Right renal cortex interstitium (tissue), 3 donors: ENCODE measurements at places on chromosomes 12 and 14. TPM values are rescaled to one million over a fixed set of nuclear protein-coding genes. Genes with fewer than 3 reads are reported as not detected.

- DNase-seq, result no peak
Observed at GRCh38 chr12:80512781-80513180, 68.7 kb downstream of the PTPRQ start.

DNA sequence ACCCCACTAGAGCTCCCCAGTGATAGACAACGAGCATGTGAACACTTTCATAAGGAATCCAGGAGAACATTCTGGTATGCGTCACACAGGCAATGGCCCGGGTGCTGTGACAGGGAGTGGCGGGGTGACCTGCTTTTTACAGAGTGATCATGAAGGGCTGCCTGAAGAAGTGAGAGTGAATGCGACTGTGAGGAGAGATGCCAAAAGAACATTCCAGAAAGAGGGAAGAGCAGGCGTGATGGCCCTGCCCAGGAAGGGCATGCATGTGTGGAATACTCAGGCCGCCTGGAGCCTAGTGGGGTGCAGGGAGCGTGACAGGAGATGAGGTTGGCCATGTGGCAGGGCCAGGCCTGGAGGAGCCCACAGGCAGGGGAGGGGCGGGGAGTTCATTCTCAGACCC lies 53.8 kb downstream of the FZD10 start:
- DNase-seq, result no peak

- no peak for DNase-seq
Observed at GRCh38 chr14:69694730-69695281, 72.1 kb upstream of the SRSF5 start.

- DNase-seq, result no peak
Observed at GRCh38 chr12:87338681-87339080, 690.5 kb downstream of the C12orf50 start.

GRCh38 chr12:10160617-10161385 lies 11.1 kb downstream of the OLR1 start:
- DNase-seq, result no peak

- DNase-seq, result no peak
Observed at GRCh38 chr12:77833329-77833728, 2.6 kb downstream of the NAV3 start.

GRCh38 chr14:59277659-59278058 lies 89.2 kb downstream of the DAAM1 start:
- DNase-seq, result no peak

DNA sequence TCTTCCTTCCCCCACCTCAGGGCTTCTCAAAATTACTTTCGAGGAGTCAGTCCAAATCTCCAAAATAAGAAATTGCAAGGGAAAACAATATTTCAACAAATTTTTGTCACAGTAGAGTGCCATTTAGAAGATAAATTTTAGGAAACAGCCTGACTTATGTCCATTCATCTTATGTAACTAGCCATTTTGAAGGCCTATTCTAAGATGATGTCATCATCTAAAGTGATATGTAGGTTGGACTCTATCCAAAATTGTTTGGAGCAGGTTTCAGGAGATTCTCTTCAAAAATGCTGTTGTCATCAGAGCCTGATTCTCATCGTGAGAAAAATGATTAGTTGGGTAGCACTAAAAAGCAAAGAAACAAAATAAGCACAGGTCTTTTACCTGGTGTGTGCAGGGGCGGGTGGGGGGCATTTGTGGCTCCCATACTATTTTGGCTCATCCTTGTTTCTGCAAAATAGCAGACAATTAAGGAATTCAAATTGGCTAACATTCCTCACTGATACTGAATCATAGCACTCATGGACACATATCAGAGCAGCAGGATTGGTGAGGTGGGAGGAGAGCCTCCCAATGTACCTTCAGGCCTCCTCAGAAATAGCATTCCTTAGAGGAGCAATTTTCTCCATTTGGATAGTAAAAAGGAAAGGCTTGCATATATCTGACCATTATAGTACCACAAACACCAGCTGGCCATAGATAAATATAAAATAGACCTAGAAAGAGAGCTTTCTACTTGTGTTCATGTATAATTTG lies 360.9 kb upstream of the NAV3 start:
- no peak for DNase-seq

DNA sequence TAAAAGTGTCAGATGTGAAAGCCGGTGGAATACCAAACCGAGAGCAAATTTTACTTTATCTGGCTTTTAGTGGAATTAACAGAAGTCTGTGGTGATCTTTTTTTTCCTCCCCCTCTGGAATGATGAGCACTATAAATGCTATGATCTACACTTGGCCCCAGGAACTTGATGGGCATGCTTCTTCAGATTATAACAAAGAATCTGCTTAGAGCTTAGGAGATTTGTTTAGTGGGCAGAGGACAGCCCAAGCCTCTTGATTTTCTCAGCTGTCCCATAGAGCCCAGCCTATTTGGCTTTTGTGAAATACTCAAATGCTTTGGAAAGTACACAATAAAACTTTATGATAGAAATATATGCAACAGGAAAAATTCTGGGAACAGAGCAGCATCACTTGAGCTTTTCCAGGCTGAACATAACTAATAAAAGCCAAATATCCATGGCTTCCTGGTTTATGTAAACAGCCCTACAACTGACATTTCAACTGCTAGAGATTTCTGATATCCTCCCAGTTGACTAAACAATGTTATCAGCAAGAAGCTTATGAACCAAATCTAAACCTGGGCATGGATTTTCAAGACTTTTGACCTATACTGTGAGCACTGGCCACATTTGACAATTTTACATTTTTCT lies 149.6 kb downstream of the PLXNC1 start:
- DNase-seq, result no peak

DNA sequence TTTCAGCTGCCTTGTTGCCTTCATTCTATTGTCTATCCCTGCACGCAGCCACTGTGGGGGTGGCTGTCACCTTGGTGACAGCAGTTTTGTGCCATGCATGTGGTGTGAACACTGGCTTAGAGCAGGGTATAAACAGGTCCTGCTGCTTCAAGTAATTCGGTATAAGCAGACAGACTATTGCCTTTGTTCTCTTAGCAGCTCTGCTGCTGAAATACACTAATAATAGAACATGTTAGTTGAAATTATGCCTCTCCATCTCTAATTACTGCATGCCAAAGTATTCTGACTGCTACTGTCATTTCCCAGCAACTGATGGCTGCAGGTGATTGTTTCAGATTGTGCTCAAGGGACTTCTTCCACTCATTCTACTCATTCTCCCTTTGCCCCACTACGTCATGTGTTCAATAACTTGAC lies 34.6 kb downstream of the PTPRO start:
- no peak for DNase-seq

DNA sequence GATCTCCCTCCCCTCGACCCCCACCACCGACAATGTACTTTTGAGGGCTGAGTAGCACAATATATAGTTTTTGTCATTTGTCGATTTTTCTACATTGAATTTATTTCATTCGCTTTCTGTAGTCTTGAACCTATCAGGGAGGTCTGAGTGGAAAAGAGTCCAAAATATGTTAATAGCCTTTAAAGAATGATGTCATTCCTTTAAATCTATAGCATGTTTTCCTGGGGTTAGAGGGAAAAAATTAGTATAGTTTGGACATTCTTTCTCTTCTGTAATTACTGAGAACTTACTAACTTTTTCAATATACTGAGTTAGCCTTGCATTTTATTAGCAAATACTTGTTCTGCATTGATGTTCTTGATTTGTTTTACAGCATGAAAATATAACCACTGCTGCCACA lies 55.9 kb downstream of the ARL1 start:
- DNase-seq, result no peak

- DNase-seq, result no peak
Observed at GRCh38 chr12:6551496-6552139, 4.2 kb downstream of the IFFO1 start.

DNA sequence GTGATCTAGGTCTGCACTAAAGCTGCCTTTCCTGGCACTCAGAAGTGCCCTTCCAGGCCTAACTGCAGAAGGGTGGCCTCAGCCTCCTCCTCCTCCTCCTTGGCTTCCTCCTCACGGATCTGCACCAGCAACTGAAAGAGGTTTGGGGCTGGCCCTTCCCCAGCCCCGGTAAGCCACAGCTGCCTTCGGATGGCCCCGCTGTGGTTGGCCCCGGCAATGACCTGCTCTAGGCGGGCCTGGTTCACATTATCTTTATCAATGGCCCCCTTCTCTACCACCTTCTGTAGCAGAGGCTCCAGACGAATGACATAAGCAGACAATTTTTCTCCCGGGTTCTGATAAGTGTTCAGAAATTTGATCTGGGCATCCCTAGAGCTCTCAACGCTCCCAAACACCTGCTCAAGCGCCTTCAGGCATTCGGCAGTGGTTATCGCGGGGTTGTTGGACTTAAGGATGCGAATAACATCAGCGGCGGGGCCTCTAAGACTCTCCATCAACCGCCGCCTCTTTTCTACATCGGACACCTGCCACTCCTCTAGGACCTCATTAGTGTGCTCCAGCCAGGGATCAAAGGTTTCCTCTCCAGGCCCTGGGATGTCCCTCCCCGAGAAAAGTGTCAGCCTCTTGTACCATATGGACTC lies 1.5 kb downstream of the PNMA1 start:
- DNase-seq, result no peak

DNA sequence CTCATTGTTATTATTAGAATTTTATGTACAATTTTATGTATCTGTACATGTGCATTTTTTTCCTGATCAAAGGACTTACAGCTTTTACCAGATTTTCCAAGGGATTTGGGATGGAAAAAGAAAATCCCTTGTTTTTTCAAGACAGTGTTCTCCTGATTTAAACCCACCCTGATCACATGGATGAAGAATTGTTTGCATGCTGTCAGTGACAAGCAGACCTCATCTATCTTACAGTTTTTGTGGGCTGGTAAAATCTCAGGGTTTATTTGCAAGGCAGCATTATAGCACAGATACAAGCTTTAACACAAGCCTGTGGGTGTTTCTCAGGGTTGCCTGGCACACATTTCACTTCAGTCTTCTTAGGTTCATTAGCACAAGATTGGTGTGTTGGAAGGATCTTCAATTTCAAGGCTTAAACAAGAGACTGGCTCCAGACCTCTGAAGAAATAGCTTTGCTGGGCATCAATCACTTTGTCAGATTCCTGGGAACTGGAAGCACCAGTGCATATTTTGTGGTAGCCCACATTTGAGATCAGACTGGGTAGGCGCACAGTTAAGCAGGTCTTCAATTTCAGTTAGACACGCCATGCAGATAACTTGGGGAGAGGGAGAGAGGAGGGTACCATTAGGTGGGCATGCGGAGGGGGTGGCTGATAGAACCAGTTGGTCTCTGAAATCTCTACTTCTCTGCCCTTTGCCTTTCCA lies 118.0 kb downstream of the TBX5 start:
- peak; percentile 6 for DNase-seq

- no peak for DNase-seq
Observed at GRCh38 chr12:69044887-69045286, 111.9 kb upstream of the CPM start.

GRCh38 chr12:71439362-71439612 lies 311 bp upstream of the LGR5 start:
- no peak for DNase-seq

DNA sequence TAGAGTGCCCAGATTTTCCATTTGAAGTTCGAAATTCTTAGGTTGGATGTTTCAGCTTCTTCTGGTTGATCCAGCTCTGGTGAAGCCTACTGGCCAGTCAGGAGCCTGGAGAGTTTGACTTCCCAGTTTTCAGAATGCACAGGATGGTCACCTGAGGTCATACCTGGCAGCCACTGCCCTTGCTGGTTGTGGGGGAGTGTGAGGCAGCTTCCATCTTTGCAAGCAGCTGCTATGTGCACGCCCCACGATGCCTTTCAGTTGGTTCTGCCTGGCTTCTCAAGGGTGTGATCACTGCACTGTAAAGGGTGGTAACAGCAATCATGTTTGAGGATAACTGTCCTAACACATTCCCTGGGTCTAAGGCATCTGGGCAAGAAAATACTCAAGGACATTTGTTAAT lies 15.4 kb downstream of the CCDC92 start:
- no peak for DNase-seq

DNA sequence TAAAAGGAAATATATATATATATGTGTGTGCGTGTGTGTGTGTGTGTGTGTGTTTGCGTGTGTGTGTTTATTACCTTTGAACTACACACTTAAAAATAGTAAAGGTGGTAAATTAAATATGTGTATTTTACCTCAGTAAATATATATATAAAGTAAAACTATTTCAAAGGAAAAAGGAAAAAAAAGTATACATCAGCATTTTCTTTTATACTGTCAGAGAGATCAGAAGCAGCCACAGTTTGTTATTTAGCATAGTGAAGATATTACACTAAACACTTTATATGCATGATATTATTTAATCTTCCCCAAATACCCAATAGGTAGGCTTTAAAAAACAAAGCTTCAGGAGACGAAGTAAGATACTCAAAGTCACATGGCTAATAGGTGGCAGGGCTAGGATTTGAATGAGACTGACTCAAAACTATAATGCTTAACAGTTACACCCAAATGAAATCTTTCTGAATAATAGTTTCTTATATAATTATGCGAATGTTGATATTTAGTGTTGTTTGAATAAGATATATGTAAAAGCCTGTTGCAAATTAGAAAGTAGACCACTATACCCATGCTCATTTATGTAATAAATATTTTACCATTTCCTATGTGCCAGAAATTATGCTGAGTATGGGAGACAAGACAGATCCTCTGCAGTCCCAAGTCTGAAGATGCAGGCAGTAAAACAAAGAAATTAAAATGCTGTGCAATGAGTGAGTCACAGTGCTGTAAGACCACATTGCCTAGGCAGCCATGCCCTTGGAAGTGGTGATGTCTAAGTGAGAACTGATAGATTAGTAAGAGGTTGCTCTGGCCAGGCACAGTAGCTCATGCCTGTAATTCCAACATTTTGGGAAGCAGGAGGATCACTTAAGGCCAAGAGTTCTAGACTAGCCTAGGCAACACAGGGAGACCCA lies 66.1 kb downstream of the PDZRN4 start:
- DNase-seq, result no peak

DNA sequence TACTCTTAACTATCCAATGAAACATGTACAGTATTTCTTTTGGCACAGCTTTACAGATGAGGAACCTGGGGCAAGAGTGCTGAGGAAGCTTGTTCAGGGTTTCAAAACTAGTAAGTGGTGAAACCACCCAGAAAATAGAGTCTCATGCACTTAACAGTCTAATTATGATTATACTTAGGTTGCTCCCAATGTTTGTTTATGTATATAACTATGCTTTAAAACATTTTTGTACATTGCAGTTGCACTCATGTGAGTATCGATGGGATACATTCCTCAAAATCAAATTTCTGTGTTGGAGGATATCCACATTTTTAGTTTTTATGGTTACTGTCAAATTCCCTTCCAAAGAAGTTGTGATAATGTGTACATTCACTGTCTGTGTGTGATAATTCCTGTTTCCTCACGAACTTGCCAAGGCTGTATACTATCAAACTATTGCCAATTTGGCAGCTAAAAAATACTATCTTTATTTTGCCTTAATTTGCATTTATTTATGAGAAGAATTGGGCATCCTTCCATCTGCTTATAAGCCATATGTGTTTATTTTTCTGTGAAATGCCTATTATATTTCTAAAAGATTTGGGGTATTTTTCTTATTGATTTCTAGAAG lies 143.9 kb upstream of the SSTR1 start:
- DNase-seq, result no peak

- DNase-seq, result no peak
Observed at GRCh38 chr12:15584366-15585041, 204.7 kb downstream of the EPS8 start.

Gene TPPP2
- 3.0 TPM for polyA plus RNA-seq

Gene LRP1-AS
- polyA plus RNA-seq, result not detected

Gene TESPA1
- polyA plus RNA-seq, result 0.29 TPM

Gene MYH6
- polyA plus RNA-seq, result 0.19 TPM

Gene CEBPE
- 0.19 TPM for polyA plus RNA-seq
